ENCODE measurements at places on chromosomes 4 and X. TPM values are rescaled to one million over a fixed set of nuclear protein-coding genes. Genes with fewer than 3 reads are reported as not detected.

Gene CT55
- not detected for total RNA-seq

Gene CCKAR
- not detected for total RNA-seq

DNA sequence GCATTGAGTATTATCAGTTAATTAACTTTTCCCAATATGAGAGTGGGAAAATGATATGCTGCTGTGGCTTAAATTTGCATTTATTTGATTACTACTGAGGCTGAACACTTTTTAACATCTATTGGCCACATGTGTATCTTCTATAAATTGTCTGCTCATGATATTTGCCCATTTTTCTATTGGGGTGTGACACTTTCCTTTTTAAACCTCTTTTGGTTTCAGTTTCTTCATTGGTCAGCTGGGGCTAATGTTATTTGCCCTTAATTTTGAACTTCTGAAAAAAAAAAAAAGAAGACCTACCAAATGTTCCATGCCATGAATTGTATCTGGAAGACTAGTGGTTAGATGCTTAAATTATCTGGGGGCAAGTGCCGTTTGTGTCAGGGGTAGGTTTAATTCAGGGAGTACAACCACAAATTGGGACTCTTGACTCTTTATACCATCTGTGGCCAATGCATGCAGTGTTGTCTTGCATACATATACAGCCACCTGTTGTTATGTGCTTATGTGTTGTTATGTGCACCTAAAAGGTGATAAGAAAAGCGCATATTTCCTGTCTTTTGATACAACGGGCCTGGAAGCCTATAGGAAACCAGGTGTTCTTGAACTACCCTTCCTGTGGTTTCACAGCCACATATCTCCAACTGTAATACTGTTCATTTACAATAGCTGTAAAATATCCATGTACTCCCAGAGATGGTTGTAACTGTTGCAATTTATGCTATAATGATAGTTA lies 49.0 kb downstream of the SH2D1A start:
- DNase-seq, result no peak

DNA sequence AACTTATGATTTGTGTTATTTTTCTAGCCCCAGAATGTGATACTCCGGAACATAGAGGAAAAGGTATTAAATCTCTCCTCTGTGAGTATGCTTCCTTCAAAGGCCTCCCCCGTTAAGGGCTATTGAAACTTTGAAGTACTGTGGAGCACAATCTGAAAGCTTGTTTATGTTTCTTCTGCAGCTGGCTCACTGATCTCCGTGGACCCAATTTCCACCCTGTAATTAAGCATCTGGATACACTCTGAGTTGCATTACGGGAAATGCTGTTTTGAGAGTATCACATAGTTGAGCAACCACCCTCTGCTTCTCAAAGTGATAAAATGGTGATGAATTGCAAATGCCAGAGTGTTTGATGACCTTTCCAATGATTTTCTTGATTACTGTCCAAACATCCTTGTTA lies 296.8 kb upstream of the PABPC5 start:
- no peak for DNase-seq

- no peak for DNase-seq
Measured at GRCh38 chr4:169416997-169417396, 146.2 kb upstream of the SH3RF1 start.

DNA sequence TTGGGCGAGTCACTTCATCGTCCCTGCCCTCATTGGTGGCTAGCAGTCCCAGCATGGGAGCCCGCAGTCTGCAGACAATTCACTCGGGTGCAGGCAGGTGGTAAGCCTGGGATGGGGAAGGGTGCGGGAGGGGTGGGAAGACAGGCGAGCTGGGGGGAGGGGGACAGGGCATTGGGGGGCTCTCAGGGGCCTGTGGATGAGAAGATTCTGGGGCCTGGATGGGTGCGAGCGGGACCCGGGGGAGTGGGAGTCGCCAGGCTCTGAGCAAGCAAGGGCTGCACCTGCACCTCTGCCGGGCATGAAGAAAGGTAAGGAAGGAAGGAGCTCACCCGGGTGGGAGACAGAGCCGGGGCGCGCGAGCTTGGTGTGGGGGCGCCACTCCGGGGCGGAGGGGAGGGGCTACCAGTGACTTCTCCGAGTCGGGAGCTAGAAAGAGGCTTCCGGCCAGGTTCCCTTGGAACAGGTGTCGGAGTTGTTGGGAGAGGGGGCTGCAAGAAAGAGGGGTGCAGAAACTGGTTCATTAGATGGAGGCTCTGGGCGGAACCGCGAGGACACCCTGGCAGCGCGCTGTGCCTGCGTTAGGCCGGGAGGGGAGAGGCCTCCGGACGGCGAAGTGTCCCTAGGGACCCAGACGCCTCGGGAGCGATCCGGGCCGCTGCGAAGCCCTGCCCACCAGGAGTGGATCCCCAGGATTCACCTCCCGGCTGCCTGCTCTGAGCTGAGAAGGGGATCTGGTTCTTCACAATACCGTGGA lies 103.4 kb upstream of the PDLIM3 start:
- DNase-seq, result no peak

DNA sequence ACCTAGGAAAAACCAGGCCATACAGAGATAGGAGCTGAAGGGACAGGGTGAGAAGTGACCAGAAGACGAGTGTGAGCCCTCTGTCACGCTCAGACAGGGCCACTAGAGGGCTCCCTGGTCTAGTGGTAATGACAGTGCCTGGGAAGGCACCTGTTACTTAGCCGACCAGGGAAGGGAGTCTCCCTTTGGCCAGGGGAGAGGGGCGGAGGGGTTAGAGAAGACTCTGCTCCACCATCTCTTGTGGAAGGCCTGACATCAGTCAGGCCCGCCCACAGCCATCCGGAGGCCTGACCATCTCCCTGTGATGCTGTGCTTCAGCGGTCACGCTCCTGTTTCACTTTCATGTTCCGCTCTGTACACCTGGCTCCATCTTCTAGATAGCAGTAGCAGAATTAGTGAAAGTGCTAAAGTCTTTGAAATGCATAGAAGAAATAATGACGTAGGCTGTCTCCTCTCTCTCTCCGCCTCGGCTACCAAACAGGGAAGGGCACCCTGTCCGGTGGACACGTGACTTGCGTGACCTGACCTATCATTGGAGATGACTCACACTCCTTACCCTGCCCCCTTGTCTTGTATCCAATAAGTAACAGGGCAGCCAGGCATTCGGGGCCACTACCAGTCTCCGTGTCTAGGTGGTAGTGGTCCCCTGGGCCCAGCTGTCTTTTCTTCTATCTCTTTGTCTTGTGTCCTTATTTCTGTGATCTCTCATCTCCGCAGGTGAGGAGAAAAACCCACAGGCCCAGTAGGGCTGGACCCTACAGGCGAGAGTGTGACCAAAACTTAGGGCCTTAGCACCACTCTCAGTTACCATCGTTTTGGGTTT lies 26.7 kb downstream of the HTT-AS start:
- no peak for DNase-seq

- no peak for DNase-seq
Measured at GRCh38 chrX:137428766-137429591, 136.9 kb upstream of the ZIC3 start.

All from glomerular endothelial cell (primary cell).